Activated CD8-positive, alpha-beta memory T cell treated with anti-CD3 and anti-CD28 coated beads, Interleukin-2, amount 50 U/mL, for 4 hours (primary cell): ENCODE measurements at places on chromosomes 12 and 14.

DNA sequence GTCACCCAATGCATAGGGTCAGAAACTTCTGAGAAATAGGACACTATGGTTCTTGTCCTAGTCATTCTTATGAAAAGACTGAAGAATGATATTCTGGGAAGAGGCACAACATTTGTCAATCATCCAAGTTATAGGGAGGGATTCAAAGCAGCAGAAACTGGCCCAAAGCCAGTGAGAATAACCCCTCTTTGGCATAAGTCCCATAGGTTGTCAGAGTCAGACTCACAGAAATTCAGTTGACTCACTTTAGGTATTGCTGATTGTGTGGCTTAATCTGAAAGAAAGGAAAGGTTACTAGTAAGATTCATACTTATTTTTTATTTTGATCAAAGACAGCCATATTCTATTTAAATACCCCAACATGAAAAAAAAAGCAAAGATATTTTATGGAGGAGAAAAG is 151.0 kb downstream of the SRGAP1 start:
- DNase-seq, result no peak

GRCh38 chr14:77598366-77599070 is 17.9 kb downstream of the SPTLC2 start:
- no peak for DNase-seq

- DNase-seq, result no peak
These were observed 1393.3 kb upstream of the TMEM132C start for GRCh38 chr12:126873701-126874100.

DNA sequence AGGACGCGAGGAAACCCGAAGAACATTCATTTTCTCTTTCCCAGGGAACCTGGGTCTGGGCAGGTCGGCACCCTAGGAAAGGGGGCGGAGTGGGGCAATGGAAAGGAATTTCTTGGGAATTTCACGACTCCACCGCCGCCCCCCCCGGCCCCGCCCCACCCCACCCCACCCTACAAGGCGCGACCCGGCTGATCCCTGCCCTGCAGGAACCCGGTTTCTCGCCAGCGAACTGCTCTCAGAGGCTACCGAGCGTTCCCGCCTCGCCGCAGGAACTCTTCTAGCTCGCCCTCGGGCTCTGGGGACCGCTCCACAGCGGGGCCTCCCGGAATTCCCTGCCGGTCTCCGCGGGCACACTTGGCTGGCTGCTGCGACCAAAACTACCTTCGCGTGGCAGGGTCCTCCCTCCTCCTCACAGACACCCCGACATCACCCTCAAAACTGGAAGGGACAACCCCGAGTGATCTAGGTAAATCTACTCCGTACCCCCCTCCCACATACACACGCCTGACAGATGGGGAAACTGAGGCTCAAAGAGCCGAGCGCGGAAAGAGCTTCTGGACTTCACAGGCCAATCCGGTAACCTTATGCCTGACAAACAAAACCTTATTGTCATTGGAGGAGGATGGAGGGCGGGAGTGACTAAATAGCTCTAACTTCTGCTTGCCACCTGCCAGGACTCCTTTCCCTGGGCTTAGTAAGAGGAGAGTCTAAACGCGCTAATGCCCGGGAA is 785 bp upstream of the ACTN1 start:
- no peak for DNase-seq

- DNase-seq, result no peak
These were observed 20.7 kb upstream of the FRMD6 start for GRCh38 chr14:51630987-51631386.

DNA sequence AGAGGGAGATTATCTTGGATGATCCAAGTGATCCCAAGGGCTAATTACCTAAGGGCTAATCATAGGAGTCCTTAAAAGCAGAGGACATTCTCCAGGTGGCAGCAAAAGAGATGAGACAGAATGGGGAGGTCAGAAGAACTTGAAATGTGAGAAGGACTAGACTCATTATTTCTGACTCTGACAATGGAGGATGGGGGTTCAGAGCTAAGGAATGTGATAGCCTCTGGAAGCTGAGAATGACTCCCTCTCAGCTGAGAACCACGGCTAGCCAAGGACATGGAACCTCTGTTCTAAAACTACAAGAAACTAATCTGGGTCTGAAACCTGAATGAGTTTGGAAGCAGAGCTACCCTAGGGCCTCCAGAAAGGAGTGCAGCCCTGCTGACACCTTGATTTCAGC is 35.6 kb upstream of the ANKS1B start:
- DNase-seq, result no peak

DNA sequence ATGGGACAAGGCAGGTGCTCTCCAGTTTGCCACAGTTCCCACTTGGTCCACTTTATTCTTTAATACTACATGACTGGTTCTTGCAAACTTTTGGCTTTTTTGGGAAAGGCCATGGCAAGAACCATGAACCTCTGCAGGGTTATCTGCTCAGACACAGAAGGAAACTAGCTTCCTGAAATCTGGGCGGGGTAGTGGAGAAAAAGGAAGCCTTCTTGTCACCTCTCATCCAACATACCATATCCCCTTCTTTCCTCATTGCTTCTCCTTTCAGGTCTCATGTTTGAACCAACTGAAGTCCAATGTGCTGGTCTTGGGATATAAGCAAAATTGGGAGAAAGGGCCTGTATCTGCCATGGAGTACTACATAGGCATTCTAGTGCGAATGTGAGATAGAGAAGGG is 5.5 kb upstream of the KLHL33 start:
- no peak for DNase-seq

- no peak for DNase-seq
These were observed 9.2 kb downstream of the NDUFA12 start for GRCh38 chr12:94994312-94994711.

GRCh38 chr12:46473634-46474329 is 101.2 kb upstream of the SLC38A2 start:
- no peak for DNase-seq

DNA sequence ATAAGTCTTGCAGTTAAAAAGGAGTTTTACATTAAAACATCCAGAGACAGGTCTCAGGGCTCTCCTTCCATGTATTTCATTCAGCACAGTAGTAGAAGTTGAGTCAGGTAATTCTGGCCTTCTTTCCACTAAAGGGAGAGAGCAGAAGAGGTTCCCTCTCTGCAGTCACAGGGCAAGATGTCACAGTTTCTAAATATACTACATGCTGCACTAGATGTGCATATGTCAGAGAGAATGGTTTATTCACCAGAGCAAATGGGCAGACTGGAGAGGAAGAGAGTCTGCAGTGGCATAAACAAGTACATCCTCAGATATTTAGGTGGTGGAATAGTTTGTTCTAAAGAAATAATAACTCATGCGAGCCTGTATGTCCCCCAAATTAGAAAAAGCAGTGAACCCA is 132.0 kb downstream of the KICS2 start:
- DNase-seq, result no peak

- DNase-seq, result peak; percentile 64
These were observed 118.4 kb upstream of the EVL start for GRCh38 chr14:99946652-99947489.

- DNase-seq, result no peak
These were observed 63.2 kb downstream of the AMN start for GRCh38 chr14:102985665-102986064.

DNA sequence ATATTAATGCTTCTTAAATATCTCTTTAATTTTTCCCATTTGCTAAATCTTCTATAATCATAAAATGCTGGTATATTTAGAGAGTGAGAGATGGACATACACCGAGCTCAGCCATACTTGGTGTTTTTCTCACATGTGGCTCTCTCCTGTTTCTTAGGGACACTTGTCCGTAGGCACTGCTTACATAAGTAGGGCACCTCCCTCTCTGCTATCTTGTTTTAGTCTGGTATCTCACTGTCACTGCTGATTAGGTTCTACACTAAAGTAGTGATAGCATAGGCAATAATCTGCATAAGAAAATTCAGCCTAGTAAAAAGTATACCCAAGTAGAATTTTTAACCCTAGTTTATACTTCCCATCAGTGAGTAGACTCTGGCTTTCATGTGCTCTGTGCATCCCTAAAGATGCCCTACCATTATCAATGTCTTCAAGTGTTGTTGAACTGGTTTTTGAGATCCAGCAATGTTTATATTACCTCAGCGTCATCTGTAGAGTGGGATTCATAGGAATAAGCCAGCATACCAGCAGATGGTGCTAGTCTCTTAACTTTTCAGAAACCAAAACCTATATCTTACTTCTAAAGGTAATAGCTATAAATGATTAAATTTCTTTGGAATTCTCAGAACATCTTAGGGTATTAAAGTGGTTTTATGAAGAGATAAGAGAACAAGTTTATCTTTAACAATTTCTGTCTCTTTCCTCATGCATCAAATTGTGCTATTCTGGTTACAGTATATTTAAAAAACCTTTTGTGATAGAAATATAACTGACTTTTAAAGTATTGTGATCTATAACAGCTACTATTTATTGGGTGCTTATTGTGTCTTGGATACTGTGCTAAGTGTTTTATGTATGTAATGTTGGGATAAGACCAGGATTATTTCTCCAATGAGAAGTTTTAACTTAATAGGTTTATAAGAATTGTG is 32.9 kb downstream of the ARID2 start:
- DNase-seq, result no peak

- no peak for DNase-seq
These were observed 61.7 kb upstream of the AMIGO2 start for GRCh38 chr12:47141459-47141858.

GRCh38 chr14:73783107-73783727 is 68.4 kb upstream of the PTGR2 start:
- no peak for DNase-seq

- DNase-seq, result no peak
These were observed 2.7 kb upstream of the NKX2-8 start for GRCh38 chr14:36585100-36585499.

DNA sequence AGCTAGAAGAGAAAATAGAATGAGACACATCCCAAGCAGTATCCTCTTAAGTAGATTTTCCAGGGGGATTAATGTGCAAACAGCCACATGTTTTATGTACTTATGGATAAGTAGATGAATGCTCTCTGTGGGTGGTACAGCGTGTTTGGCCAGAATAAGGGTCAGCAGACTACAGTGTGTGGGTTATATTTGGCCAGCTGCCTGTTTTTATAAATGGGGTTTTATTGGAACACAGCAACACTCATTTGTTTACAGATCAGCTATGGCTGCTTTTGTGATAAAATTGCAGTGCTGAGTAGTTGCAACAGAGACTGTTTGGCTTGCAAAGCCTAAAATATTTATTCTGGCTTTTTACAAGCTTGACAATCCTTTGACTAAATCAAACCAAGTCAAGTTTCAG is 780.2 kb upstream of the SEL1L start:
- no peak for DNase-seq
